ENCODE measurements at places on chromosomes 16 and 17.
A peak's percentile ranks its signal among the peaks of the same experiment; 100 is the strongest.

- peaks cover 6% of the 10 kb centered on the region for H3K4me1 ChIP-seq
- no peak overlapping the region for H3K4me3 ChIP-seq
- H3K27me3 ChIP-seq: no peaks in the 10 kb centered on the region
- H3K36me3 ChIP-seq: no peaks in the 10 kb centered on the region
Observed at GRCh38 chr17:49382556-49382955, 20.5 kb upstream of the ZNF652 start.

GRCh38 chr16:79269211-79269863 lies 331.2 kb downstream of the MAF start:
- peak overlapping the region; percentile 86 for H3K27ac ChIP-seq
- peaks cover 26% of the 10 kb centered on the region for H3K27me3 ChIP-seq
- H3K4me1 ChIP-seq: peaks cover 89% of the 10 kb centered on the region
- DNase-seq: peak; percentile 86
- no peaks in the 10 kb centered on the region for H3K36me3 ChIP-seq

DNA sequence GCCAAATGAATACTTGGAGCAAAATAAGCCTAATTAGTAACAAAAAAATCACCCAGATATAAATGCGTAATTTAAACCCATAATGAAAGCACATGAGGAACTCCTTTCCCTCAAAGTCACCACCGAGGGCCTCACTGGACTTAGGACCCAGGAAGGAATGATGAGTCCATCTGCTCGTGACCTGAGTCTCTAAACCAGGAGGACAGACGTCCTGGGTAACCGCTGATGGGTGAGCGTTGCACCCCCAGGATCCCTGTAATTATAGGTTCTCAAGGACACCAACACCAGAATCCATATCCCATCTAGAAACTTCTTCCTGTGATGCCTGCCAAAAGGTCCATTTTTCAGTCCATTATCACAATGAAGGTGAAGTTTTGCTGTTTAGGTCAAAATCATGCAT lies 121.4 kb downstream of the ZNF778 start:
- peaks cover 12% of the 10 kb centered on the region for H3K36me3 ChIP-seq
- H3K27ac ChIP-seq: peak overlapping the region; percentile 63
- no peak overlapping the region for H3K4me3 ChIP-seq

DNA sequence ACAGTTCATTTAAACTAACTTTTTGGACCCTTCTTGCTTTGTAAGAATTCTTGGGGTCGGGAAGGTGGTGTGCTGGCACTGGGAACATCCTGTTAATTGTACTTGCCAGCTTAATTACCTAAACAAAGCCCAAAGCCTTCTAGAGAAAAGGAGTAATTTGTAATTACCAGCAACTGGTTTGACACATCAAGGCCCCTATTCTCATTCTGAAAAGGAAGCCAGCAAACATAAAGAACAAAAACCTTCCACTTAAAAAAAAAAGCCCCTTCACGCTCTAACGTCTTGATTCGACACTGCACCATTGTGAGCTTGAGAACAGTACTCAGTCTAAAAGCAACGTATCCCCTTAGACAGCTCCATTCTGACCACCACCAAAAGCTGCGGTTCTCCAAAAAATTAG lies 74.7 kb upstream of the RPH3AL start:
- H3K4me1 ChIP-seq: peaks cover 5% of the 10 kb centered on the region
- H3K36me3 ChIP-seq: no peaks in the 10 kb centered on the region

GRCh38 chr16:3550851-3551847 lies 26.1 kb downstream of the NLRC3 start:
- no peak for DNase-seq
- H3K4me1 ChIP-seq: no peaks in the 10 kb centered on the region
- H3K27ac ChIP-seq: no peak overlapping the region

- no peaks in the 10 kb centered on the region for H3K27me3 ChIP-seq
- peak overlapping the region; percentile 66 for H3K27ac ChIP-seq
- peak; percentile 92 for DNase-seq
- peak overlapping the region; percentile 50 for H3K4me3 ChIP-seq
- no peaks in the 10 kb centered on the region for H3K36me3 ChIP-seq
Observed at GRCh38 chr17:41648411-41649195, 24.2 kb upstream of the KRT17 start.

GRCh38 chr16:13510425-13511151 lies 409.4 kb upstream of the ERCC4 start:
- H3K27ac ChIP-seq: no peak overlapping the region
- no peaks in the 10 kb centered on the region for H3K4me1 ChIP-seq
- no peaks in the 10 kb centered on the region for H3K36me3 ChIP-seq
- no peaks in the 10 kb centered on the region for H3K27me3 ChIP-seq
- no peak overlapping the region for H3K4me3 ChIP-seq

GRCh38 chr16:82660075-82660645 lies 33.4 kb downstream of the CDH13 start:
- H3K4me3 ChIP-seq: peak overlapping the region; percentile 40
- H3K36me3 ChIP-seq: no peaks in the 10 kb centered on the region
- peaks cover 48% of the 10 kb centered on the region for H3K4me1 ChIP-seq

DNA sequence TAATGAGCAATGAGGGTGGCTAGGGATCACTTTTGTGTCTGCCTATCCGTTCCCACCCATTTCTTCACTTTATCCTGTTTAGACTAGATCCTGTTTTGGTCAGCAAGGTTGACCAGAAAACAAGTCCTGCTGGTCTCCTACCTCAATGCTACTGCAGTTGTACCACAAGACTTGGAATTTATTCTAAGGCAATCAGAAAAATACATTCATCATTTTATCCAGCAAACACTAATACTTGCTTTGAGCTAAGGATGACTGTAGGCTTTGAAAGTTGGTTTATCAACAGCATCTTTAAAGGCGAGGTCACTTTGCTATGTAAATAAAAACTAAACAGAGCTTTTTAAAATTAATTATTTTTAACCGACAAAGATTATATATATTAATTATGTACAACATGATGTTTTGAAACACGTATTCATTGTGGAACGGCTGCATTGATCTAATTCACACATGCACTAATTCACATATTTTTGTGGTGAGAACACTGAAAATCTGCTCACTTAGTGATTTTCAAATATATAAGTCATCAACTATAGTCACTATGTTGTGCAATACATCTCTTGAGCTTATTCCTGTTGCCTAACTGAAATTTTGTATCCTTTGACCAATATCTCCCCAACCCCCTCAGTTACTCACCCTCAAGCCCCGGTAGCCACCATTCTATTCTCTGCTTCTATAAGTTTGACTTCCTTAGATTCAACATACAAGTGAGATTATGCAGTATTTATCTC lies 125.9 kb upstream of the HS3ST3A1 start:
- H3K36me3 ChIP-seq: no peaks in the 10 kb centered on the region
- no peak overlapping the region for H3K27ac ChIP-seq
- H3K4me1 ChIP-seq: no peaks in the 10 kb centered on the region
- peaks cover 6% of the 10 kb centered on the region for H3K27me3 ChIP-seq
- no peak overlapping the region for H3K4me3 ChIP-seq

- peaks cover 14% of the 10 kb centered on the region for H3K27me3 ChIP-seq
- no peak for DNase-seq
- peaks cover 6% of the 10 kb centered on the region for H3K4me1 ChIP-seq
Observed at GRCh38 chr17:37714897-37715296, 30.0 kb downstream of the HNF1B start.

DNA sequence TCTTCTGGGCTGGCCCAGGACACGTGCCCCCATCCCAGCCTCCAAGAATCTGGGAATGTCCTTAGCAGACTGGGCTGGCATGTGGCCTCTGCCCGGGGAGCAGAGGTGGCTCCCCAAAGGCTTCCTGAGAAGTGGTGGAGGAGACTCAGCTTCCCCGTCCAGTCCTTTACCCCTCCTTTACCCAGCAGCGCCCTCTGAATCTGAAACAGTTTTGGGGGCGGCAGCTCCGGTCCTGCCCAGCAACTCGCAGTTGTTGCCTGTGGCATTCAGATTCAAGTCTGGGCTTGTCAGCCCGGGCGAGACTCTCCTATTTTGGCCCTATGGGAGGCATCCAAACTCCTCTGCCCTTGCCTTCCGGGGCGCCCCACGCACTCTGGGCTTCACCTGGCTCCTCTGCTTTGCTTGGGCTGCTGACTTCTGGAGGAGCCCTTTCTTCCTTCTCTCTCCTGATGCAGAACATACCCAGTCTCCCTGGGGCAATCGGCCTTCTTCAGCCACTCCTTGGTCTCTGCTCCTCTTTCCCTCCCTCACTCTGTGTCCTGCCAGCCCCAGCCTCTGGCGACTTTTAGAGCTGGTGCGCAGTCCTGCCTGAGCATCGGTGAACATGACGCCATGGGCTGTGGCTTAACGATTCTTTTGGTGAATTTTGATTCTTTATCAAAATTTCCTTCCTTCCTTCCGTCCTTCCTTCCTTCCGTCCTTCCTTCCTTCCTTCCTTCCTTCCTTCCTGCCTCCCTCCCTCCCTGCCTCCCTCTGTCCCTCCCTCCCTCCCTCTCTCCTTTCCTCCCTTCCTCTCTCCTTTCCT lies 55.2 kb downstream of the CMIP start:
- peaks cover 4% of the 10 kb centered on the region for H3K36me3 ChIP-seq
- peaks cover 40% of the 10 kb centered on the region for H3K4me1 ChIP-seq
- no peaks in the 10 kb centered on the region for H3K27me3 ChIP-seq
- no peak overlapping the region for H3K4me3 ChIP-seq

DNA sequence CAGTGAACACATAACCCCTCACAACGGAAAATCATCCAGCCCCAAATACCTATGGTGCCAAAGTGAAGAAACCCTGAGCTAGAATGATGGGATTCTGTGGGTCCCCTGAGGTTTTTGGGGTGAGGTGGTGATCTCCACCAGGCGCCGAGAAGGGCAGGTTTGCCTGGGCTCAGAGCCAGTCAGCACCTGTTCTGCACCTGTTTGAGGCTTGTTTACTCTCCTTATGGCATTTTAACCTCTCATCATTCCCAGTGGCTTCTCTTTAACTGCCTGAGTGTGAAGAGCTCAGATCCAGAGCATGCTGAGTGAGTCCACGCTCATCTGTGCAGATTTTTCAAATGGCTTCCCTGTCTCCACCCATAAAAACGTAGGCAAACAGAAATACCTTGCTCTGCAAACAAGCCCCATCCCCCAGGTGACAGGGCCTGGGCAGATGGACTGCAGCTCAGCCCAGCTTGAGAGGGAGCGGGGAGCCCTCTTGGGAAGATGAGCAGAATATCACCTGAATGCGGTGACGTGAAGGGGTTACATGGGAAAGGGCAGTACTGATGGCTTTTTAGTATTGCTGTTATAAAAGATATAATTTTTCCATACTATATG lies 40.1 kb upstream of the CLEC19A start:
- H3K27me3 ChIP-seq: peaks cover 2% of the 10 kb centered on the region
- no peak for DNase-seq
- H3K27ac ChIP-seq: no peak overlapping the region
- no peaks in the 10 kb centered on the region for H3K4me1 ChIP-seq
- no peaks in the 10 kb centered on the region for H3K36me3 ChIP-seq
- no peak overlapping the region for H3K4me3 ChIP-seq

DNA sequence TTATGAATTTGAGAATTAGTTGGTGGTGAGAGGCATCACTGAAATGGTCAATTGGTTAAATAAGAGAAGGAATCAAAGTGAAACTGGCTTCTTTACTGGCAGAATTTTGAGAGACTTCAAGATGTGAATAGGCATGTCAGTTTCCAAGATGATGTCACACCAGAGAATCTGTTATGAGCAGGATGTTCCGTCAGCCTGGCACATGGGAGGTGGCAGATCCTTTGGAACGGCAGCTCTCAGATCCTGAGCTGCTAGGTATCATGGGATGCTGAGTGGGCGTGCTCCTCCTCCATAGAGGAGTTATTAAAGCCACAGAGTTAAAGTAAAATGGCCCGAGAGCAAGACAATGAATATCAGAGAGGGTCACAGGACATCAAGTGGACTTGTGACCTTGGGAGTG lies 444.3 kb upstream of the HSBP1 start:
- H3K36me3 ChIP-seq: no peaks in the 10 kb centered on the region
- H3K27me3 ChIP-seq: peaks cover 2% of the 10 kb centered on the region
- no peak for DNase-seq
- H3K27ac ChIP-seq: no peak overlapping the region

- peaks cover 28% of the 10 kb centered on the region for H3K36me3 ChIP-seq
- no peak overlapping the region for H3K27ac ChIP-seq
- H3K4me3 ChIP-seq: no peak overlapping the region
- no peak for DNase-seq
Observed at GRCh38 chr17:77214328-77214727, 73.6 kb downstream of the SEC14L1 start.

GRCh38 chr17:9875441-9875840 lies 29.6 kb downstream of the RCVRN start:
- H3K27me3 ChIP-seq: no peaks in the 10 kb centered on the region
- no peak for DNase-seq
- no peaks in the 10 kb centered on the region for H3K36me3 ChIP-seq
- no peaks in the 10 kb centered on the region for H3K4me1 ChIP-seq

DNA sequence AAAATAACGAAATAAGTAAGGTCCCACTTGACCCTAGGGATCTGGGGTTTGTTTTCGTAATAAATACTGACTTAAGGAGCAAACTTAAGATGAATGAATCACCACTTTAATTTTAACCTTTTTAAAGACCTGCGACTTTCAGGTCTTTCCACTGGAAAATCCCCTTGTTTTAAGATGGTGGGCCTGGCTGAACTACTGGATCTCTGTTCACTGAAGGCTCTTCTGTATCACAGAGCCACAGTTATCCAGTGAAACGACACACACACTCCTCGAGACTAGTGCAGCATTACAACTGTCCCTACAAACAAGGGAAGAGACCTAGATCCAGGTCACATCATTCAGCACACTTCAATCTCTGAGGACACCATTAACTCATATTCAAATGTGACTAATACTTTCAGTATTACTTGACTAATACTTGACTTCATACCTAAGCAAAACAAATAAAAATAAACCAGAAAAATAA lies 299.0 kb downstream of the CEP112 start:
- H3K27me3 ChIP-seq: no peaks in the 10 kb centered on the region
- no peak for DNase-seq
- no peak overlapping the region for H3K27ac ChIP-seq
- H3K4me1 ChIP-seq: no peaks in the 10 kb centered on the region
- no peak overlapping the region for H3K4me3 ChIP-seq
- H3K36me3 ChIP-seq: no peaks in the 10 kb centered on the region

DNA sequence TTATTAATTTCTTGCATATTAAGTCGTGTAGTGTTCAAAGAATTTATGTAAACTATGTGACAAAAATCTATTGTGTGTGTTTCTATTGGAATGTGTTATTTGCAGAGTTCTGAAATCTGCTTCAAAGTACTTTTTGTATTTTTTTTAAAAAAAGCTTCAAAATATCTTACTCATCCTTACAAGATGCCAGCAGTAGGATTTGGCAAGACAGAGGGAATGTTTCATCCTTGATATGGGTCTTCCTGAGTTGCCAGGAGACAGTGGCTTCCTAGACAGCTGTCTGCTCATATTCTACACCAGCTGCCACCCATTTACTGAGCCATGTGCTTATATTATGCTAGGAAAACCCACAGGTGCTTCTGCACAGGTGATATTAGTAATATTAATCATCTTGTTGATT lies 36.4 kb downstream of the EFCAB5 start:
- no peaks in the 10 kb centered on the region for H3K4me1 ChIP-seq
- no peak for DNase-seq
- H3K27ac ChIP-seq: no peak overlapping the region
- no peak overlapping the region for H3K4me3 ChIP-seq
- no peaks in the 10 kb centered on the region for H3K36me3 ChIP-seq
- no peaks in the 10 kb centered on the region for H3K27me3 ChIP-seq

DNA sequence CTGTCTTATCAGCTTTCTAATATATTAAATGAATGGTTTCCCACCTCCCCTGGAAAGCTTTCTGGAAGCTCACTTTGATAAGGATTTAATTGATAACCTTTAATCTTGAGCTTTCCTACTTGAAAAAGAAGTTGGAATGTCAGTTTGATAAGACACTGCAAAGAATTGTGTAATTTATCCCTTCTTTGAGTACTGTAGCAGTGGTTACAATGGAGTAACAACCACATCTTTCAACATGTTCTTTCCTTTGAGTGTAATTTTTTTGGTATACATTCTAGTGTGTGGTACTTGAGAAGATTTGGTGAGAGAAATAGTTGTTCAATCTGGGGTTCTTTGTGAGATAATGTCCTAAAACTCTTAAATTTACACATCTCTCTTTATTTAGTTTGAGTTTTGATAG lies 43.4 kb downstream of the CPD start:
- no peak overlapping the region for H3K27ac ChIP-seq
- no peaks in the 10 kb centered on the region for H3K27me3 ChIP-seq
- no peak for DNase-seq
- H3K36me3 ChIP-seq: peaks cover 30% of the 10 kb centered on the region

All from activated CD4-positive, alpha-beta T cell treated with anti-CD3 and anti-CD28 coated beads for 36 hours (primary cell).